CD4-positive, CD25-positive, alpha-beta regulatory T cell (primary cell): ENCODE measurements at places on chromosomes 6 and 20. TPM values are rescaled to one million over a fixed set of nuclear protein-coding genes. Genes with fewer than 3 reads are reported as not detected.

Gene RREB1
- 45.2 TPM for total RNA-seq

Gene PTPRT
- total RNA-seq: not detected

Gene SYCP2
- total RNA-seq: 9.1 TPM

Gene ELMO2
- 84.9 TPM for total RNA-seq

Gene RIMS1
- not detected for total RNA-seq

Gene TBXT
- total RNA-seq: not detected

Gene RANBP9
- total RNA-seq: 85.5 TPM

Gene KCNQ5
- 0.59 TPM for total RNA-seq

Gene EBF4
- 1.8 TPM for total RNA-seq

Gene HRH3
- not detected for total RNA-seq

Gene CLPSL2
- not detected for total RNA-seq

Gene FRK
- total RNA-seq: not detected

Gene REPS1
- 55.4 TPM for total RNA-seq

Gene ZNF334
- 0.25 TPM for total RNA-seq

Gene RNASET2
- 213 TPM for total RNA-seq

Gene SLC17A3
- total RNA-seq: not detected

Gene BMP2
- total RNA-seq: not detected

Gene HEY2
- total RNA-seq: not detected

DNA sequence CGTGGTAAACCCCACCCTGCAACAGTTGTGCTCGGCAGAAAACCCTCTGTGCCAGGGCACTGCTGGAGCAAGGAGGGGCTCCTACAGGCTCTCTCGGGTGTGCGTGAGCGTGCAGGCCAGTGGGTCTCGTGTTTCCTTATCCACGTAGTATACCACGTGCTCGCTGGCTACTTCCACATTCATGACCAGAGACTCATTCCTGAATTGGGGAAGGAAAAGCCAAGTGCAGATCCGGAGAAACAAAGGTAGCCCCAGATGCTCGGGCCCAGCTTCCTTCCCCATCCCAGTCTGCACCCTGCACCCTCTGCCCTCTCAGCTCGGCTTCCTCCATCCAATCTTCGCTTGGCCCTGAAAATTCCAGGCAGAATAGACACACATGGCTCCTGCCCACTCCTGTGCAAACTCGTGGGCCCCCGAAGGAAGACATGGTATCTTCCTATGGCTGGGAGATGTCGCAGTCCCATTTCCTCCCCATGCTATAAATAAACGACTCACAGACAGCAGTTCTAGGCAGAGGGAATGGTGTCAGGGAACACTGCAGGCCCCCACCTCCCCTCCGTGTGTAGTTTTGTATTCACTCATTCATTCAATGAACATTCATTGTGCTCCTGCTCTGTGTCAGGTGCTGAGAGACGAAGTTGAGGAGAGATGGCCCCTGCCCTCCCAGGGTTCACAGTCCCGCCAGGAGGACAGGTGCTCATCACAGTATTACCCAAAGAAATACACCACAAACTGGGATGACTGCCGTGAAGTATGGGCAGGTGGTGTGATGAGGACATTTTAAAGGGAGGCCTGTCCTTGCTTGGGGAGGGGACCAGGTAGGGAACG lies 29.6 kb downstream of the NPEPL1 start:
- H3K27me3 ChIP-seq: peaks cover 4% of the 10 kb centered on the region
- no peaks in the 10 kb centered on the region for H3K4me1 ChIP-seq
- no peaks in the 10 kb centered on the region for H3K36me3 ChIP-seq
- no peak overlapping the region for H3K27ac ChIP-seq

GRCh38 chr6:109507490-109508072 lies 24.6 kb upstream of the ZBTB24 start:
- no peaks in the 10 kb centered on the region for H3K27me3 ChIP-seq
- H3K4me1 ChIP-seq: no peaks in the 10 kb centered on the region
- no peak overlapping the region for H3K4me3 ChIP-seq
- H3K36me3 ChIP-seq: no peaks in the 10 kb centered on the region
- no peak overlapping the region for H3K27ac ChIP-seq

DNA sequence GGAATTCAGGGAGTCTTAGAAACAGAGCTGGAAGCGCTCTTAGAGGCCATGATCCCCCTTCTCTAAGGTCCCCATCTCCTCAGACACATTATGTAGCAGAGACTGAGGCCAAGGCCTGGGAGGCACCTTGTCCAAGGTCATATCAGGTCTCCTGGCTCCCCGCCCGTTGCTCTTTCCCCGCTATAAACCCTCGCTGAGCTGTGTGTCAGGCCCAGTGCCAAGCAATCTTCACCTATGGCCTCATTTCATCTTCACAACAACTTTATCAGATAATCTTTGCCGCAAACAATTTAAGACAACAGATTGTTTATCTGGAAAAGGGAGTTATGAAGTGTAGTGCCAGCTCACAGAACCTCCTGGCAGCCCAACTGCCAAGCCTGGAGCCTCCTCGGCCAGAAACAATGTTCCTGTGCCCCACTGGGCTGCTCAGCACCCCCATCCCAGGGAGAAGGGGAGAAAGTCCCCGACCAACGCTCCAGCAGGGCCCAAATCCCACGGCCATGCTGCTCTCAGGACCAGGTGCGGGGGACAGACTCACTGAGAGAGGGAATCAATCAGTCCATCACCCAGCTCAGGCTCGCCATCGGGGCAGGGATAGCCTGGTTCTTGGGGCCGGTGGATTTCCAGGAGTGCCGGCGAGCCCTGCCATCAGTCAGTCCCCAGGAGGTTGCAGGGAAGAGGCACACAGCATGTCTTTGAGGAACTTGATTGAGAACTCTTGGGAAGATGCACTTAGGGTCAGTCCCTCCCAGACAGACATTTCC lies 16.9 kb upstream of the FANCE start:
- no peak for DNase-seq
- H3K27ac ChIP-seq: no peak overlapping the region
- no peaks in the 10 kb centered on the region for H3K27me3 ChIP-seq
- H3K4me3 ChIP-seq: no peak overlapping the region
- no peaks in the 10 kb centered on the region for H3K36me3 ChIP-seq

- no peaks in the 10 kb centered on the region for H3K36me3 ChIP-seq
- peaks cover 2% of the 10 kb centered on the region for H3K27me3 ChIP-seq
- H3K4me3 ChIP-seq: no peak overlapping the region
- H3K4me1 ChIP-seq: no peaks in the 10 kb centered on the region
- no peak overlapping the region for H3K27ac ChIP-seq
Measured at GRCh38 chr6:109922851-109923250, 55.3 kb upstream of the GPR6 start.

GRCh38 chr6:373773-374724 lies 17.5 kb upstream of the IRF4 start:
- peaks cover 5% of the 10 kb centered on the region for H3K4me1 ChIP-seq
- H3K27me3 ChIP-seq: peaks cover 3% of the 10 kb centered on the region
- H3K4me3 ChIP-seq: no peak overlapping the region
- H3K27ac ChIP-seq: no peak overlapping the region
- no peak for DNase-seq
- no peaks in the 10 kb centered on the region for H3K36me3 ChIP-seq

DNA sequence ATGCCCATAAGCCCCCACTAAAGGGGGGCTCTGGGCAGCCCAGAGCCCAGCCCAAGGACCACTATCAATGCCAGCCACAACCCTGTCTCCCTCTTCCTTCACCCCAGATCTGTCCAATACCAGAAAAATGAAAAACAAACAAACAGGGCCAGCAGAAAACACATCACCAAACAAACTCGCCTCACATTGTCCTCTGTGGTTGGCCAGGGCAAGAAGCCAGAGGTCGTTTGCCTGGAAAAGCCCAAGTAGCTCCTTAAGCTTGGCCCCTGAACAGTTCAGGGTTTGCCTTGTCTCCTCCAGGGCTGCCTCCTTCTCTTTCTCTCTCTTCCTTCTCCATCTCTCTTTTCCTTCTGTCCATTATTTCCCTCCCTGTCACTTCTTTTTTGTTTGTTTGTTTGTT lies 10.1 kb upstream of the SCUBE3 start:
- no peaks in the 10 kb centered on the region for H3K4me1 ChIP-seq
- no peak overlapping the region for H3K4me3 ChIP-seq
- H3K27ac ChIP-seq: no peak overlapping the region
- no peaks in the 10 kb centered on the region for H3K36me3 ChIP-seq

- no peak overlapping the region for H3K27ac ChIP-seq
- peaks cover 47% of the 10 kb centered on the region for H3K36me3 ChIP-seq
- DNase-seq: no peak
- no peaks in the 10 kb centered on the region for H3K27me3 ChIP-seq
Measured at GRCh38 chr20:1364106-1364505, 28.7 kb downstream of the FKBP1A start.

- no peaks in the 10 kb centered on the region for H3K27me3 ChIP-seq
- H3K27ac ChIP-seq: no peak overlapping the region
- no peaks in the 10 kb centered on the region for H3K36me3 ChIP-seq
- no peak overlapping the region for H3K4me3 ChIP-seq
- no peak for DNase-seq
Measured at GRCh38 chr6:139996253-139996834, 621.9 kb upstream of the CITED2 start.

- peaks cover 30% of the 10 kb centered on the region for H3K36me3 ChIP-seq
- H3K27ac ChIP-seq: no peak overlapping the region
- no peak overlapping the region for H3K4me3 ChIP-seq
- no peaks in the 10 kb centered on the region for H3K4me1 ChIP-seq
- no peaks in the 10 kb centered on the region for H3K27me3 ChIP-seq
Measured at GRCh38 chr6:147311218-147311617, 107.0 kb downstream of the STXBP5 start.

DNA sequence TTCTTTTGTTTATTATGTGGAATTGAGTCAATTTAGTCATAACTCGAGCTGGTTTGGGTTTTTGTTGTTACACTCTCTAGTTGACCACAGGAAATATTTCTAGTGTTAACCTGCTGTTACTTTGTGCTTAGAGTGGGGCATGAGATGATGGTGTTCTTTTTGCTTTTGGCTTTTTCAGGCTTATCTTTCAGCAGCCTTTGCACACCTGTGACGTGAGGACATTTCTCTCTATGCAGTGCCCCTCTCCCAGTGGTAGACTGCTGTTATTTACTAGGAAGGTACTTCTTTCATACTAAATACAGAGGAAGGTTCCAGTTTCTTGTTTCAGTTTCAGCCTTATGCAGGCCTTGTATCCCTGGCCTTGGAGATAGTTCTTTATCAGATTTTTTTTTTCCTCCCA lies 766.8 kb upstream of the MAN1A1 start:
- no peak overlapping the region for H3K27ac ChIP-seq
- no peaks in the 10 kb centered on the region for H3K4me1 ChIP-seq
- no peak overlapping the region for H3K4me3 ChIP-seq
- no peak for DNase-seq

GRCh38 chr6:33745548-33745947 lies 1.2 kb downstream of the IP6K3 start:
- H3K36me3 ChIP-seq: no peaks in the 10 kb centered on the region
- H3K4me3 ChIP-seq: no peak overlapping the region

DNA sequence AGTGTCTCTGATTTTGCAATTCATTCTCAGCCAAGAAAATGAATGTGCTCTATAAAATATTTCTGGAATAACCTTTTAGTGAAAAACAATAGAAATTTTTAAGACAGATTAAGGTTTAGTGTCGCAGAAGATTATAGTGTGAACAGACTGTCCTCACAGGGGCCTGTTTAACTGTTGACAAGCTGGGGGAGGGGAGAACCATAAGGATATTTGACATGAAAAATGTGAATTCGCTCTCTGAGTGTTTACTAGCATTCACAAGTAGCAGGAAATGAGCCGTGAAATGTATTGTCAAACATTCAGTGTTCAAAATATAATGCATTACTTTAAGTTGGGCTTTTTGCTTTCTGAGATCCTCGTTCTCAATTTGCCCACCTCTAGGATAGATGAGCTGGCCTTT lies 134.8 kb upstream of the TSHZ2 start:
- no peaks in the 10 kb centered on the region for H3K36me3 ChIP-seq
- no peaks in the 10 kb centered on the region for H3K27me3 ChIP-seq
- no peak for DNase-seq
- no peaks in the 10 kb centered on the region for H3K4me1 ChIP-seq
- H3K4me3 ChIP-seq: no peak overlapping the region

DNA sequence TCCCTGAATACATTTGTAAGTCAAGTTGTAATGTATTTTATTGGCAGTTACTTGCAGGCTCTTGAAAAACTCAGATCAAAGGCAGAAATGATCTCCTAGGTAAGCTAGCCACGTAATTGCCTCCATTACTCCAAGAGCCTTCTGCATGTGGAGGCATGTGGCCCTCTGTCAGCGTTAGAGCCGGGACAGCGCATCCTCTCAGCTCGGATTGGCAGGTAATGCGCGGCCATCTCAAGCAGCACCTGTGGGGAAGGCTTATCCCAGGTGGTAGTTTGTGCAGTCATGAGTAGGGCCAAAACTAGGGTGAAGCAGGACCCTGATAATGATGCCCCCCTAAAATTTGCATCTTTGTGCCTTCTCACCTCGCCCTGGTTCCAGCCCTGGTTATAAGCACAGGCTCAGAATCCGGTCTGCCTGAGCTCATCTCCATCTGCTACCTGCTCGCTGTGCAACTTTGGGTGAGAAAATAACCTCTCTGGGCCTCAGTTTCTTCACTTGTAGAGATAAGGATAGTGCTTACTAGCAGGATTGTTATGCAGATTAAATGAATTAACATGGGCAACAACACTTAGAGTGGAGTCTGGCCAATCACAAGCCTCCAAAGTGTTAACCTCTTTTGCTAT lies 157.5 kb upstream of the PMEPA1 start:
- no peaks in the 10 kb centered on the region for H3K36me3 ChIP-seq
- no peak overlapping the region for H3K27ac ChIP-seq
- no peak for DNase-seq
- no peaks in the 10 kb centered on the region for H3K4me1 ChIP-seq
- H3K27me3 ChIP-seq: peaks cover 5% of the 10 kb centered on the region

GRCh38 chr6:170232186-170233002 lies 58.5 kb downstream of the DLL1 start:
- H3K4me3 ChIP-seq: no peak overlapping the region
- H3K27me3 ChIP-seq: no peaks in the 10 kb centered on the region
- H3K4me1 ChIP-seq: no peaks in the 10 kb centered on the region

DNA sequence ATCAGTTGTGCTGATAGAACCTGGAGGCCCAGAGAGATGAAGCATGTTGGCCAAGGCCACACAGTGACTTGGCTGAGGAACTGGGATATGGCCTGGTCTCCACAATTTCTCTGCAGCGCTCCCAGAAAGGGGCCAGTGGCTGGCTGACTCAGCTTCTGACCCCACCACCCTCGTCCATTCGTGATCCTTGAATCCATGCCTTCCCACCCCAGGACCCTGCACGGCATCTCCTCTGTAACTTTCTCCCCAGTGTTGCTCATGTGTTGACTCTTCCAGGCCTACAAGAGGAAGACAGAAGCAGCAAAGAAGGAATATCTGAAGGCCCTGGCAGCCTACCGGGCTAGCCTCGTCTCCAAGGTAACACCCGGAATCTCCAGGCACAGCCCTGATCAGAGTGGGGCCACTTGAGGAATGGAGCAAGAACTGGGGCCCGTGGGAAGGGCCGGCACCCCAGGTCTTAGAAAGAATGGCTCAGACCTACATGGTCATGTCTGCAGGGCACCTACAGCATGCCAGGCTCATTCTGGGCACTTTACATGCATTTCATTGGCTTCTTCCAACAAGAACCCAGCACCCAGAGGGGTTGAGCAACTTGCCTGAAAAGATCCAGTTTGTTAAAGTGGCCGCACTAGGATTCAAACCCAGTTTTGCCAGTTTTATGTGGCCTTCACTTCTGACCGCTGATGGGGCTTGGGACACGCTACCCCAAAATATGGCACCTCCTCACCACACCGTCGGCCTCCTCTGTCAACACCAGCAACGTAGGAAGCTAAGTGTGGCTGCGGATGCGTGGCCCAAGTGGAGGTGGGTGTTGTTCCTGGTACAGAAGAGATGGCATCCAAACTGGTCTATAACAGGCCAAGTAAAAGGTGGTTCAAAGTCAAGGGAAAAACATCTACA lies 122.2 kb downstream of the JPH2 start:
- H3K27me3 ChIP-seq: no peaks in the 10 kb centered on the region
- H3K27ac ChIP-seq: no peak overlapping the region
- no peak overlapping the region for H3K4me3 ChIP-seq

GRCh38 chr20:63172726-63173125 lies 43.2 kb downstream of the YTHDF1 start:
- DNase-seq: no peak
- H3K27ac ChIP-seq: no peak overlapping the region
- no peaks in the 10 kb centered on the region for H3K27me3 ChIP-seq
- no peaks in the 10 kb centered on the region for H3K4me1 ChIP-seq
